SK-MEL-5 (cell line): ENCODE measurements at places on chromosomes 4 and X.
A peak's percentile ranks its signal among the peaks of the same experiment; 100 is the strongest.

GRCh38 chr4:173170182-173170778, 1.7 kb downstream of the GALNT7 start:
- no peak for DNase-seq

DNA sequence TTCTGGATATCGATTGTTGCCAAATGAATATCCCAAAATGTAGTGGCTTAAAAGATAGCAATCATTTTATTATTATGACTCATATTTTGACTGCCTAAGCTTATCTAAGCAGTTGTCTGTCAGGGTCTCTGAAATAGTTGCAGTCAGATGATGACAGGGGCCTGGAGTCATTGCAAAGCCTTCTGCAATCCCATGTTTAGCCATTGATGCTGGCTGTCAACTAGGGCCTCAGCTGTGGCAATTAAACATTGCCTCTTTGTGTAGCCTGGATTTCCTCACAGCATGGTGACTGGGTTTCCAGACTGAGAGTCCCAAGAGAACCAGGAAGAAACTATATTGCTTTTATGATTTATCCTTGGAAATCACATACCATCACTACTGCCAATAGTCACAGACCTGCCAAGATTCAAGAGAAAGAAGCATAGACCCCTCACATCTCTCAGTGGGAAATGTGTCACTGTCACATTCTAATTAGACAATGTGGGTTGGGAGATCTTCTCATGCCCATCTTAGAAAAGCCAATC, 227.3 kb upstream of the NOCT start:
- DNase-seq: no peak

DNA sequence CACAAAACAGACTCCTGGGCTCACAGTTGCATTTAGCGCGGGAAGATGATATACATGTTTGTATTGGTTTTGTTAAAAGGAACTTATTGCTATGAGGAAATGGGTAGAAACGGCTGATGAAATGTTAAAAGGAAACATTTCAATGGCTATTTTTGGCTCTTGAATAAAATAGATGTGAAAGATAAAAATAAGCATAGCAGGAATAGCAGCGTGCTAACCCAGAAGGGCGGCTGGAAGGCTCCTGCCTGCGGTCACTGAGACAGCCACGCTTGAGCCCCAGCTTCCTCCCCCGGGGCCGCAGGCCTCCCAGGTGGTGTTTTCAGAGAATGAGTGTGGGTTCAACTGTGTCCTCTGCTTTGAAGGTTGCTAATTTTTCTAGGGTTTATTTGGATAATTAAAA, 35.0 kb upstream of the CLCN4 start:
- no peak for DNase-seq

DNA sequence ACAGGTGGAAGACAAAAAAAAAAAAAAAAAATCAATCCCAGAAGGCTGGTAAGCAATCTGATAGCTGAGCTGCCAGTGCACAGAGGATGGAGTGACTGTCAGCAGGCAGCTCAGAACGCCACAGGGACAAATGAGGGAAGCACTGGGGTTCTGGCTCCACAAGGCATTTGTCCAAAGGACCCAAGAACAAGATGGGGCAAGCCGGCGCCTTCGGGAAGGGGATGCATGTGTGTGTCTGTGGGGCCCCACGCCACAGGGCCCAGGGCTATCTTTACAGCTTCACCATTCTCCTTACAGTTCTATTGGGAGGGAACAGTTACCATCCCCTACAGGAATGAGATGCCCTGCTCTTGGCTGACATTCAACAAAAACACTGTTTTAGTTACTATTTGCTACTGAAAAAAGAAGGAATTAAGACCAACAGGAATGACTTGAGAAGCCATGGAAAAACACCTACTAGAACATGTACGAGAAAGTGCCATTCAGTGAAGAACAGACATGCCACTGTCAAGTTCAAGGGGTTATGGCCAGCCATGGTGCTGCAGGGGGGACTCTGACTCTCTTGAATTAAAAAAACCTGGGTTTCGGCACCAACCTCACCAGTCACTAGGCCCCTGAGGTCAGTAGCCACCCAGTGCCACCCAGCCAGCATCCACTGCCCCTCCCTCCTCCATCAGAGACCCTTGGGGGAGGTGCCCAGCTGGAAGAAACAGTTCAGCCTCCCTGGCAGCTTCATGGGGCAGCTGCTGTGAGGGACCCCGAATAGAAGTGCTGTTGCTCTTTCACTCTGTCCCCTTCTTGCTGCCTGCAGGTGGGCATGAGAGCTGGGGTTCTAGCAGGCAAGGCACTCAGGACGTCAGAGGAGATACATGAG, 18.5 kb downstream of the WDR1 start:
- no peak for DNase-seq

GRCh38 chr4:55125087-55125721, at the start of gene KDR:
KDR (minus strand) TSS chr4:55125595; CDS start chr4:55125293, 302 bp downstream.
- DNase-seq: peak; percentile 27

DNA sequence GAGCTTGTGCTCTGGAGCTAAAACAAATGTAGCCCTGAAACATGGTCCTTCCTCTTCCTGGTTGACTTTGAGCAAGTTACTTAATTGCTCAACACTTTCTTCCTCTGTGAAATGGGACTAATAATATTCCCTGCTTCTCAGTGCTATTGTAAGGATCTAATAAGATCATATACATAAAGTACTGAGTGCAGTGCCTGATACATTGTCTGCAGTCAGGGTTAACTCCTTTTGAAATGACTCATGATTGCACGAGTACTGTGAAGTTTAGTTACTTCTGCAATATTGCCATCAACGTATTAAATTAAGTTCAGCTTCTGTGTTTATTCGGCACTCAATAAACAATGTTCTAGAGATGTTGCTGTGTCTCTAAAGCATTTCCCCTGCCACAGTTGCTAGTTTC, 91.8 kb upstream of the HPRT1 start:
- no peak for DNase-seq

GRCh38 chrX:118685393-118685792, 42.0 kb upstream of the IL13RA1 start:
- DNase-seq: no peak

DNA sequence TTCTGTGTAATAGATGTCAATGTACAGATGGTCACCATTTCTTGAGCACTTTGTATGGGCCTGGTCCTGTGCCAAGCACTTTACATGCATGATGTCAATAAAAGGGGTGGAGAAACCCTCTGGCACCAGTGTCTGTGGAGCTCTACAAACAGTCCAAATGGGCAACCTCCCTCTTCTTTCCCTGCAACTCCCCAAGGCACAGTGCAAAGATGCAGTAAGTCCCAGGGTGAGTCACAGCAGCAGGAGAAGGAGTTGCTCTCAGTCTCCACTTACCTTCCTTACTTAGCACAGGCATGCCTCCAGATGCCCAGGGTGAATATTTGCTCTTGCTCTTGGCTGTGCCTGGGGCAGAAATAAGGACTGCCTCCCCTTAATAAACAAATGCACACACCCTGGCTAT, 4.3 kb downstream of the OCIAD2 start:
- DNase-seq: peak; percentile 20

DNA sequence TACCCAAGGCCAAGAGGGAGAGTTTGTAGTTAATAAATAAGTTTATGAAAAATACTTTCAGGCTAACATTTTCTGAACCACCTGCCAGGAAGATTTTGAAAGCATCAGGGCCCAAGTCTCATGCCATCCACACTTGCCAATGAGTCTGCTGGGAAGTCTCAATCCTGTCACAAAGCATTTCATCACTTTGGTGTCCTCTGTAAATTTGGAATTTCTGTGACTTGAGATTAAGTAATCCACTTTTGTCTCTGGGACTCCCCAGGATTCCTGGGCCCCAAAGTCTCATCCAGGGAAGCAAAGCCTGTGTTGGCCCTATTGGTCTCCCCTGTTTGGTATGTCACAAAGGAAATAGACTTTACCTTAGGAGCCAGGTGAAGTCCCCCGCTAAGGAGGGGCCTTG, 99.2 kb upstream of the GPC4 start:
- DNase-seq: no peak

DNA sequence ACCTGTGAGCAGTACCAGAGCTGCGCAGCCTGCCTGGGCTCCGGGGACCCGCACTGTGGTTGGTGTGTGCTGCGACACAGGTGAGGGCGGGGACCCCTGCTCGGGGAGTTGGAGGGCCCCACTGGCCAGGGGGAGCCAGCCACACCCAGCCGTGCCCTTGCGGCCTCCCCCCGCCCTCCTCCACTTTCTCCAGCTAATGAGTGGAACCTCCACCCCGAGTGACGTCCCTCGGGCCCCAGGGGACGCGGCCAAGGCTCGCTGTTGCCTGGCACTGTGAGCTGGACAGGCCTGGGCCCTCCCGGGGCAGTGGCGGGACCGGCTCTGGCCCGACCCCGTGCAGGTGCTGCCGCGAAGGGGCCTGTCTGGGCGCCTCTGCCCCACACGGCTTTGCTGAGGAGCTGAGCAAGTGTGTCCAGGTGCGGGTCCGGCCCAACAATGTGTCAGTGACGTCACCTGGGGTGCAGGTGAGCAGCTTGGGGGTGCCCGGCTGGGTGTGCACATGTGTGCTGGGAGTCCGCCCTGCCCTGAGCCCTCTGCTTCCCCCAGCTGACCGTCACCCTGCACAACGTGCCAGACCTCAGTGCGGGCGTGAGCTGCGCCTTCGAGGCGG, 5.6 kb downstream of the PLXNA3 start:
- no peak for DNase-seq

DNA sequence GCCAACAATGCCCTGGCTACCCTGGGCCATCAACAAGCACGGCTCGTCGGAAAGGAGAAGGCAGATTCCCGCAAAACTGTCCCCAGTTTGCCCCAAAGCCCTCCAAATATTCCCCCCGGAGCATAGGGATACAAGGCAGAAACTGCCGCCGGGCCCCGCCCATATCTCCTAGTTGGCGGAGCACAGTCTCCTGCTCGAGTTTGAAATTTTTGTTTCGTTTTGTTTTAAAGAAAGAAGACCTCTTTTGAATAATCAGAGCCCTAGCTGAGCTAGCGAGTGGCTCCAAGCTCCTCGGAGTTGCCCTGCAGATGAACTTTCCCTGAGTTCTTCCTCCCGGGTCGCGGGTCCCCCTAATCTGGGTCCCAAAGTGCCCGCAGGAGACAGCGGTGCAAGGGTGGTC, 138.1 kb upstream of the ZIC3 start:
- DNase-seq: no peak

- no peak for DNase-seq
Measured at GRCh38 chrX:7073336-7073735, 74.2 kb upstream of the STS start.

GRCh38 chrX:142804085-142804484, 221.6 kb upstream of the SPANXN4 start:
- DNase-seq: peak; percentile 37

GRCh38 chr4:102497986-102498385, 3.2 kb upstream of the NFKB1 start:
- DNase-seq: no peak

- DNase-seq: no peak
Measured at GRCh38 chr4:4217113-4217512, 9.6 kb downstream of the OTOP1 start.

DNA sequence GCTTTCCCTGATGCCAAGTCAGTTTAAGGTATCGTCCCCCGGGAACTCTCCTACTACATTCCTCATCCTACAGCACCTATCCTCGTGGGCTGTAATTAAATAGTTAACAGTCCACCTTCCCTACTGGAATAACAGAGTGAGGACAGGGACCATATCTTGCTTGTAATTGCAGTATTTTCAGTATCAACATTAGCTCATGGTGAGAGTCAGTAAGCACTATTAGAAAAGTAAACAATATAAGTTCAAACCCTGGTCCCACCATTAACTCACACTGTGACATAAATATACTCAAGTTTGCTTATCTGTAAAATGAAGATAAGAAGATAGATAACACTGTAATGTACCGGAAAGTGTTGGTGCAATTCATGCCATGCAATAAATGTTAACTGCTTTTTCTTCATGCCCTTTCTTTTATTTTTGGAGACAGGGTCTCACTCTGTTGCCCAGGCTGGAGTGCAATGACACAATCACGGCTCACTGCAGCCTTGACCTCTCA, 61.3 kb downstream of the SH3RF1 start:
- no peak for DNase-seq

GRCh38 chr4:118279328-118279727, 73.5 kb downstream of the PRSS12 start:
- DNase-seq: no peak

DNA sequence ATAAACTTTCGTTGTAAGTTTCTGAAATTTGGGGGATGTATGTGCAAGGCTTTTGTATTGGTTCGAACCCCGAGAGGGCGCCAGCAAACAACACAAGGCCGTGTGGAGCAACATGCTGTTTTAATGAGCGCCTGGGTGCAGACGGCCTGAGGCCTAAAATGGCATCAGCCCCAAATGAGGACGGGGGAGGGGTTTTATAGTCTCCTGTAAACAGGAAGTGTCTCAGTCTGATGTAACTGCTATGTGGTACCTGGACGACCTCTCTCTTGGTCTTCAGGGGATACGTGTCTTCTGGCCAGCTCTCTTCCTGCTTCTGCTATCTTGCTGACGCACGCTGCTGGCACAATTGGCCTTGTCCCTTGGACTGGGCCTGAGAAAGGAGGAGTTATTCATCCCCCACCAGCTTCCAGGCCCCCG, 1348.0 kb downstream of the ADGRL3 start:
- peak; percentile 15 for DNase-seq

GRCh38 chrX:31038575-31039326, 33.1 kb downstream of the FTHL17 start:
- DNase-seq: peak; percentile 67

- DNase-seq: no peak
Measured at GRCh38 chr4:84491481-84491880, 7.6 kb downstream of the NKX6-1 start.

DNA sequence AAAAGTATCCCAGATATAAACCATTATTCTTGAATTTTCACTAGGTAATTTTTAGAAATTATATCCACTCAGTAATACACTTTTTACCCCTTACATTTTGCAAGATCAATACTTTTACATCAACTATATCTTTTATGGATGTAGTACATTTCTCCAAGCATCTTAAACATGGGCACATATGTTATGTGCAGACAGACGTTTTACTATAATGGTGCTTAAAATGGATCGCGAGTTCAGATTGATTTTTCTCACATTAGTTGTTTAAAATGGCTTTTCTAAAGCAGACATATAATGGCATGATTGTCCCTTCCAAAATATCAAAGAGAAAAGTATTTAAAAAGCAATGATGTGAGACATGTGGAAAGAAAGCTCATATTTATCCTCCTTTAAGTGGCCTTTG, 786.1 kb downstream of the PDHA2 start:
- DNase-seq: no peak

GRCh38 chr4:37661772-37662171, 24.4 kb downstream of the RELL1 start:
- no peak for DNase-seq
